Nucleus accumbens (tissue), 56 donors: ENCODE measurements at places on chromosomes 1 and 21.

- DNase-seq = no peak
These were observed 658.5 kb upstream of the ADGRL2 start for GRCh38 chr1:81142099-81142826.

DNA sequence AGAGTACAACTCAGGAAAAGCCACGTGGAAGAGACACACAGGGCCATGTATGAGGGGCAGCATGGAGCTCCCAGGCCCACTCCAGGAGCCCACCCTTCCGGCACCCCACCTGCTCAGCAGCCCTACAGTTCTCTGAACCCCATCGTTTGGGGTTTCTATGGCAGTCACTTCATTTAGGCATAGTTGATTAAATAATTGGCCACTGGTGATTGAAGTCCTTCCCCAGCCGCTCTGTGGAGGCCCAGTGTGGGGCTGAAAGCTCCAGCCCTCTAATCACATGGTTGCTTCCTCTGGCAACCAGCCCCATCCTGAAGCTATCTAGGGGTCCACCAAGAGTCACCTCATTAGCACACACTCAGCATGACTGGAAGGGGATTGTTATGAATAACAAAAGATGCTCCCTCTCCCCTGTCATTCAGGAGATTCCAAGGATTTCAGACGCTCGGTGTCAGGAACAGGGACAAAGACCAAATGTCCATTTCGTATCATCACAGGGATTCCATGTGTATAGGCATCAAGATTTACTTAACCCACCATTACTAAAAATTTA, 12.2 kb upstream of the S100A7A start:
- DNase-seq = no peak

GRCh38 chr1:221698579-221699349, 43.1 kb downstream of the DUSP10 start:
- no peak for DNase-seq

DNA sequence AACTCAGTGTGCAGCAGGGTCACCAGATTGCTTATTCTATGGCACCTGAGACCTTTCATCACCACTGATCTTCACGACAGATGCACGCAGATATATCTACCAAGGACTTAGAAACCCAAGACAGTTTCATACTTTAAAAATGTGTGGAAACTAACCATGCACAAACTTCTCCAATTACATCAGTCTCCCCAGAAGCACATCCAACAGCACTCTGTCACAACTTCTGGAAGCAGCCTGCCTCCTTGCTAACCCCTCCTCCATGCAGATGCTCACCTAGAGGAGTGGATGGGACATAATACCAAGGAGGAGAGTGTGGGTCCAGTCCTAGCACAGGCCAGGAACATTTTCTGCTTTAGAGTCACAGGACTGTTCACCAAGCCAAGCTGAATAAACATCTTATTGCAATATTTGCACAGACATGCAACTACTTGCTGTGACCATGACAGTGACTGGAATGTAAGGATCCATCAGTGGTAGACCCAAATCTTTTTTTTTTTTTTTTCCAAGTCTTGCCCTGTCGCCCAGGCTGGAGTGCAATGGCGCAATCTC, 69.4 kb downstream of the HIVEP3 start:
- DNase-seq = no peak

- peak; percentile 43 for DNase-seq
These were observed at the start of the genes FBXO2 and FBXO44 for GRCh38 chr1:11654137-11654938. TSS of gene FBXO2 (minus strand) at chr1:11654429. CDS start at chr1:11654340, 89 bp downstream. TSS of gene FBXO44 (plus strand) at chr1:11654877. CDS start at chr1:11655836, 959 bp downstream.

- DNase-seq = no peak
These were observed 3.8 kb upstream of the CDC20 start for GRCh38 chr1:43354936-43355335.

GRCh38 chr1:156789621-156790318, 22.4 kb downstream of the PRCC start:
- no peak for DNase-seq

- DNase-seq = peak; percentile 80
These were observed 30.1 kb upstream of the IFNAR2 start for GRCh38 chr21:33199516-33200217.

DNA sequence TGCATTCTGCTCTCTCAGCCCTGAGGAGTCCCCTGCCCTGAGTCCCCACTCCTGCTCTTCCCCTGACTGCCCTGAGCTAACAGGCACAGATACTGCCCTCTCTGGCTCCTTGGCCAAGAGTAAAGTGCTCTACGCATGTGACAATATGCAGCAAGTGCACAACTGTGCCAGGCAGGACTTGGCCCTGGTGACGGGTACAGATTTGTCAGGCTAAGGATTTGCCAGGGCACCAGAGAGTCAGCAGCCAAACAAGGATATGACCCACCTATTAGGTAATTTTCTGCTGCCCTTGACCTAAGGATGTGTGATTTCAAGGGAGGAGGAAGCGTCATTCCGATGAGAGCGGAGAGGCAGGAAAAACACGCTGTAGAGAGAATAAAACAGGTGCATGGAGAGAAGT, 339.0 kb downstream of the PTPRU start:
- DNase-seq = no peak

DNA sequence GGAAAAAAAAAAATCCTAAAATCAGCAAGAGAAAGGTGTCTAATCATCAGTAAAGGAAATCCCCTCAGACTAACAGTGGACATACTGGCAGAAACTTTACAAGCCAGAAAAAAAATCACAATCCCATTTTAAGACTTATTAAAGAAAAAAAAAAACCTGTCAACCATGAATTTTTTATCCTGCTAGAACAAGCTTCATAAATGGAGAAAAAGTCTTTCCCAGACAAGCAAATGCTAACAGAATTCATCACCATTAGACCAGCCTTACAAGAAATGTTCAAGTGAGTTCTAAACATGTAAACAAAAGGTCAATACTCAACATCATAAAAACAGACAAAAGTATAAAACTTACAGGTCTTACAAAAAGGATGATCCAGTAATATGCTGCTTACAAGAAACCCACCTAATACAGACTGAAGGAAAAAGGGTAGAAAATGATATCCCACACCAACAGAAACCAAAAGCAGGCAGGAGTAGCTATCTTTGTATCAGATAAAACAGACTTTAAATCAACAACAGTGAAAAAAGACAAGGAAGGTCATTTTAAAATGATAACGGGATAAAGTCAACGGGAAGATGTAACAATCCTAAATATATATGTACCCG, 129.6 kb downstream of the EVI5 start:
- no peak for DNase-seq

- no peak for DNase-seq
These were observed 30.8 kb downstream of the GORAB start for GRCh38 chr1:170562646-170563338.

GRCh38 chr1:72649991-72650390, 367.7 kb upstream of the NEGR1 start:
- no peak for DNase-seq

- DNase-seq = no peak
These were observed 35.0 kb downstream of the ZYG11A start for GRCh38 chr1:52877554-52877953.

- no peak for DNase-seq
These were observed 55.3 kb downstream of the SHCBP1L start for GRCh38 chr1:182897696-182898095.

DNA sequence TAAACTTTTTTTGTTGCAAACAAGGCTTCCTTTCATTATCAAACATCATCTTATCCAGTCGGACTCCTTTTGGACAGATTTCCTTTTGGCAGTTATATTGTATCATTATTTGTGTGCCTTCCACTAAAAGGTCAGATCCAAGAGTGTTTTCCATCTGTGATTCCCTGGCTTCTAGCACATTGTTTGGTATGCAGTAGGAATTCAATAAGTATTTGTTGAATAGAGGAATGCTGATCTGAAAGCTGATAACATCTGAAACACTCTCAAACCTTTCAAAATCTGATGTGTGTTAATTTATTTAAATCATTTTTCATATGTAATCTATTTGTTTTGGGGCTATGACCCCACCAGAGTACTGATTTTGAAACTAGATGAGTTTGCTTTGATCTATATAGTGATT, 39.0 kb downstream of the NDC1 start:
- no peak for DNase-seq

- DNase-seq = no peak
These were observed 27.8 kb downstream of the COL18A1 start for GRCh38 chr21:45432575-45433255.

GRCh38 chr1:207890136-207890738, 20.7 kb downstream of the CD34 start:
- DNase-seq = no peak

- no peak for DNase-seq
These were observed 47.0 kb downstream of the CD46 start for GRCh38 chr1:207798847-207799246.

GRCh38 chr1:11407301-11407994, 71.5 kb upstream of the DISP3 start:
- no peak for DNase-seq

DNA sequence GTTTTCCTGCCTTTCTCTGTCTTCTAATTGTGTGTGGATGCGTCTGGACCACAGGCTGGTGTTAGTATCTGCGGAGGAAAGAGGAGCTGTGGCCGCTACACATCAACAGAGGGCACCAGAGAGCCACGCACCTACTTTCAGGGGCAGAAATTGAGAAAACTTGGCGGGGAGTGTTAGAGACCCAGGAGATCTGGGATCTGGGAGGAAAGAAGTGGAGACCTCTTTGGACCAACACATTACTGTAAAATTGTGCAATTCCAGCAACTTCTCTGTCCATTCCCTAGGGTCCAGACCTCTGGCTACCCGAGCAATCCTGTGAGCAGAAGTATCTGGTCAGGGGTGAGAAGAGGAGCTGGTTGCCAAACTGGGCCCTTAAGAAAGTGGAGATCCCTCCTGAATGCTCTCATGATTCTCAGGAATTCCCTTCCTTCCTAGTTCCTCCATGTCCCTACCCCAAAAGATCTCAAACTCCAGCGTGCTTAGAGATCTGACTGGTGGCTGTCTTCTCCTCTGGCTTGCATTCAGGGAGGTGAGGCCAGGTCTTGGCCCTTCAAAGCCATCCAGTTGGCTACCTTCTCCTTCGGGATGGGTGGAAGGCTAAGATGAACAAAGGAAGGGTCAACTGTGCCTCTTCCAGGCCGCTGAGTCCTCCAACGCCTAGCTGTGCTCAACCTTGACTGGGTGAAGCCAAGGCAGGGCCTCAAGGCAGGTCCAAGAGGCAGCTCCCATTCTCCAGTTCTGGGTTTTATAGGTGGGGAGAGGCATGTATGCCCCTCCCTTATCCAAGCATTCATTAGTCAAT, 1.2 kb upstream of the KIRREL1 start:
- DNase-seq = peak; percentile 24

DNA sequence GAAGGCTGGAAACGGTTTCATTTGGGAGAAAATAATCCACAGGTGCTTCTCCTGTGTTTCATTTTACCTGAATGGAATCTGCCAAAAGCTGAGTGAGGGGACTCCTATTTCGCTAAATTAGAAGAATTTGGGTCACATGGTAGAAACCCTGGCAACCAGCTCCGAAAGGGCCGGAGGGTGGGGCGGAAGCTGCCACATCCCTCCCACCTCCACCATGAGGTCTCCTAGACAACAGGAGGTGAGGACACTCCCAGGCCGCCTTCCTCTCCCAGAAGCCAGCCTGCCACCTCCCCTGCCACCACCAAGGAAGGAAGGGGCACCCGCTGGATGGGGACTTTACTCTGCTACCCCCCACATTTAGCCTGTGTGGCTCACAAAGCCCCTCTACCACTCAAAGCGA, 199.9 kb upstream of the ZC3H12A start:
- DNase-seq = no peak

GRCh38 chr1:26540351-26540750, 10.8 kb downstream of the RPS6KA1 start:
- DNase-seq = no peak

DNA sequence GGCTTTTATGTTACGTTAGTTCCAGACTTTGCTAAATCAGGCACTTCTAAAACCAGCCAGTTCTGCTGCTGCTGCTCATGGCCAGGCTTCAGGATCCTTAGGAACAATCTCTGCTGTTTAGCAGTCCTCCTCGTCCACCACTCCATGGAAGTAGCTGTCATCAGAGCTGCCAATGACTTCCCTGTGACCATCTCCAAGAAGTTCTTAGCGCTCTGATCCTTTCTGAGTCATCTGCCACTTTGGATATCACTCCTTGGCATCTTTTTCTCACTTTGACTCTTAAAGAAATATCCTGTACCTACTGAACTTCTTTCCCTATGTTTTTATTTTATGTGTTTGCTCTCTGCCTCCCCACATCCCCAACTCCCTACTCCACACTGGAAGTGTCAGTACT, 14.7 kb upstream of the IRF2BP2 start:
- DNase-seq = no peak

DNA sequence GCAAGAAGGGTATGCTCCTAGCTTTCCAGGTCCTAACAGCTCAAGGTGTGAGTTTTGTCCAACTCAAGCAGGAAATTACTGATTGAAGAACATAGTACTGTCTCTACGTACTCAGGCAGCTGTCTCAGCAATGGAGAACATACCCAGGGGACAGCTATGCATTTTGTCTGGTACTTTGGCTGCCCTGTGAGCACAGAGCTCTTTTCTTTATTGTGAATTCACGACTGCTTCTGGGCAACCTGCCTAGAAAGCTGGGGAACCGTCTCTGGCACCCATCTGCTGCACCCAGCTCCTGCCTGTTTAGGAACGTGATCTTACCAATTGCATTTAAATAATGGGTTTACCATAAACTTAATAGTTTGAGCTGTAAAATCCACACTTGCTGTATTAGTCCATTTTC, 258.1 kb downstream of the HHAT start:
- DNase-seq = peak; percentile 4

- DNase-seq = no peak
These were observed 92.6 kb upstream of the SERBP1 start for GRCh38 chr1:67522793-67523192.

- DNase-seq = no peak
These were observed 1.8 kb downstream of the SPRR1B start for GRCh38 chr1:153032677-153033308.

GRCh38 chr1:161482610-161483009, 22.6 kb upstream of the FCGR2A start:
- DNase-seq = no peak

- DNase-seq = no peak
These were observed 294.9 kb upstream of the ADGRL2 start for GRCh38 chr1:81505831-81506230.

GRCh38 chr1:247908766-247909165, 11.3 kb upstream of the OR2T8 start:
- DNase-seq = no peak

- no peak for DNase-seq
These were observed 7.0 kb downstream of the IFNAR2 start for GRCh38 chr21:33236766-33237165.

GRCh38 chr1:175373786-175374623, 181.4 kb upstream of the KIAA0040 start:
- DNase-seq = peak; percentile 10
